ENCODE measurements at places on chromosomes 7 and 10. TPM values are rescaled to one million over a fixed set of nuclear protein-coding genes. Genes with fewer than 3 reads are reported as not detected.

ELFN1 gene
- 12.3 TPM for total RNA-seq

CCDC7 gene
- 9.5 TPM for total RNA-seq

GALNT17 gene
- 4.9 TPM for total RNA-seq

CFAP69 gene
- total RNA-seq = 12.0 TPM

CTBP2 gene
- 183 TPM for total RNA-seq

FXYD4 gene
- total RNA-seq = not detected

ACTR3C gene
- 2.3 TPM for total RNA-seq

PRKCQ gene
- total RNA-seq = 6.1 TPM

HYCC1 gene
- 66.0 TPM for total RNA-seq

TBXAS1 gene
- 12.5 TPM for total RNA-seq

PTF1A gene
- total RNA-seq = 50.7 TPM

TMEM225B gene
- 1.4 TPM for total RNA-seq

USP54 gene
- total RNA-seq = 79.0 TPM

UCMA gene
- total RNA-seq = not detected

ASIC3 gene
- 3.5 TPM for total RNA-seq

RELN gene
- total RNA-seq = 5.4 TPM

MNX1 gene
- 86.5 TPM for total RNA-seq

CFAP70 gene
- total RNA-seq = 5.6 TPM

SPAG6 gene
- total RNA-seq = 8.9 TPM

IFIT2 gene
- total RNA-seq = not detected

XRCC2 gene
- total RNA-seq = 12.2 TPM

AKR1C8 gene
- total RNA-seq = not detected

C10orf105 gene
- total RNA-seq = not detected

IGFBP3 gene
- total RNA-seq = 10.3 TPM

NAMPT gene
- 35.2 TPM for total RNA-seq

CYP2C19 gene
- 0.42 TPM for total RNA-seq

RAPGEF5 gene
- 9.7 TPM for total RNA-seq

RBP3 gene
- not detected for total RNA-seq

MBL2 gene
- total RNA-seq = not detected

Measured in progenitor cell of endocrine pancreas (in vitro differentiated cells).